ENCODE measurements at places on chromosomes 3 and 15.

DNA sequence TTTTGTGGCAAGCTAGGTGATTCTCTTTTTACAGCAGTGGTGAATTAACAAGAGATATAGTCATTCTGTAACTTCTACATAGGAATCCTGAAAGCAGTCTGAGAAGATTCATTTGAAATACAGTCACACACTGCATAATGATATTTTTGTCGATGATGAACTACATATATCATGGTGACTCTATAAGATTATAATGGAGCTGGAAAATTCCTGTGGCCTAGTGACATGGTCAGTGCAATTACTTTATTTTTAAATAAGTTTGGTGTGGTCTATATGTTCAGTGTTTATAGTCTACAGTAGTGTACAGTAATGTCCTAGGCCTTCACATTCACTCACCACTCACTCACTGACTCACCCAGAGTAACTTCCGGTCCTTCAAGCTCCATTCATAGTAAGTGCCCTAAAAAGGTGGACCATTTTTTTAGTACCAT, 511.4 kb upstream of the MCTP2 start:
- no peak for DNase-seq

GRCh38 chr3:139421040-139421439, 31.6 kb upstream of the COPB2 start:
- no peak for DNase-seq

DNA sequence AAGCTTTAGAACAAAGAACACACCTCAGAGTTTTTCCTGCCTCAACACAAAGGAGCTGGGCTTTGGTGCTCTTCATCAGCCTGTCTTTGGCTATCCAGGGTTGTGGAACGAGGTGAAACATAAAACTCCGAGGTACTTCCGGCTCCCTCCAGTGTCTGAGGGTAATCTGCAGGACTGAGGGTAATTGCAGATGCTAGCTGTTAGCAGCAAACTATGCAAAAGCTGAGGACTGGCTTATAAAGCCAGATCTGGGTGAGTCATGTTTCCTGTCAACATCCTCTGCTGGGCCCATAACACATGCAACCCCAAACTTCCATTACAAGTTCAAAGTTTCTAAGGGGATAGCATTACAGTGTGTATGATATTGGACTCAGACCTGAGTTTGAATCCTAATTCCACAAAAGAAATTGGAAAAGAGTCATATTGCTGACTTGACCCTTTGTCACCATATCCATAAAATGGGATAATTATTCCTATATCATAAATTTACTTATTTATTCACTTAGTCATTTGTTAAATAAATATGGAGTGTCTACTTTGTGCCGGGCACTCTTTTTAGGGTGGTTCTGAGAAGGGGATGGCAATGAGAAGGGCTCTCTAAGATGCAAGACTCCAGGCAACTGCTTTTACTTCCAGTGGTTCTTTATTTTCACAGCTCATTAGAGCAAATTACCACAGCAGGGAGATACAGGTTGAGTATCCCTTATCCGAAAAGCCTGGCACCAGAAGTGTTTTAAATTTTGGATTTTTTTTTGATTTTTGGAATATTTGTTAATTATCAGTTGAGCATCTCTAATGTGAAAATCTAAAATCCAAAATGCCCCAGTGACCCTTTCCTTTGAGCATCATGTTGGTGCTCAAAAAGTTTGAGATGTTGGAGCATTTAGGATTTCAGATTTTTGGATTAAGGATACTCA, 9.5 kb upstream of the TRIM69 start:
- DNase-seq, result peak; percentile 73

DNA sequence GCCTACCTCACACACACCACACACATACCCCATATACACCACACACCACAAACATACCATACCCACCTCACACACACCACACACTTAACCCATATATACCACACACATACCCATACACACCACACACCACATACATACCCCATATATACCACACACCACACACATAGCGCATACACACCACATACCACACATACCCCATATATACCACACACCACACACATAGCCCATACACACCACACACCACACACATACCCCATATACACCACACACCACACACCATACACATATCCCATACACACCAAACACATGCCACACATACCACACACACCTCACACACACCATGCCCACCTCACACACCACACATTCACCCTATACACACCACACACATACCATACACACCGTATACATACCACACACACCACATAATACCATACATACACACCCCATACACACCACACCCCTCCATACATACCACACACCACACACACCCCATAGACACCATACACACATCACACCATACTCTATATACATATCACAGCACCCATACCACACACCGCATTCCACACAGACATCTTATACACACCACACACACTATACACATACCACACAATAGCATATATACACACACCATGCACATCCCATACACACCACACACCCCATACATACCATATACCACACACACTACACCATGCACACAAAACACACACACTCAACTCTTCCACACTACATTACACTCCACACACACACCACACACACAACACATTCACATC, 29.5 kb downstream of the APBA2 start:
- no peak for DNase-seq

DNA sequence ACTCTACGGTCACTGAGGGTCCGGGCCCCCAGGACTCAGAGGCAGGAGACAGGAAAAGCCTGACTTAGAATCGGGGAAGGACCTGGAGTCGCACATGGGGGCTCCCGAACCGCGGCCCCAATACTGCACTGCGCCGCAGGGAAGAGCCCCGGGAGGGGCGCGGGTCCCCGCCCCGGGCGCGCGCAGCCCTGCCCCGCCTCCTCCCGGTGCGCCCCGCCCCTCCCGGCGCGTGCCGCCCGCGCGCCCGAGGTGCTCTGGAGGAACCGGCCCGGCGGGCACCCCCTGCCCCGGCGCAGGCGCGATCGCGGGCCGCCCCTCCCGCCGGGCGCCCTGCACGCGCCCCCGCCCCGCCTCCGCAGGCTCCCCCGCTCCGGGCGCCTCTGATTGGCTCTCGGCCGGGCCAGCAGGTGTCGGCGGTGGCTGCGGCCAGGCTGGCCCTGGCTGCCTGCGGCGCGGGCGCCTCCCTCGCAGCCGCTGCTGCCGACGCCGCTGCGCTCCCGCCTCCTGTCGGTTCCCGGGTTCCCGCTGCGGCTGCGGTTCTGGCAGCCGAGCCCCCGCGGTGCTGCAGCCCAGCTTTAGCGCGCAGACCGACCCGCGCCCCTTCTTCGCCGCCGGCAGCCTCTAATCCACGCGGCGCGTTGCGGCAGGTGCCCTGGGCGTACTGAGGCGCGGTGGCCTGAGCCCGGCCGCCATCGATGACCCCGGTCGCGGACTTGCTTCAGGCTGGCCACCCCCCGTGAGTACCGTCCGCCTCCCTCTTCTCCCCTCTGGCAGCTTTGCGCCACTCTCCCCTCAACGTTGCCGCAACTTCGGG, at the start of gene MYRIP:
Gene MYRIP (plus strand): TSS at position 429 of the 814 bp plus-strand sequence. CDS start 91,208 bp downstream, outside the sequence.
- peak; percentile 68 for DNase-seq

DNA sequence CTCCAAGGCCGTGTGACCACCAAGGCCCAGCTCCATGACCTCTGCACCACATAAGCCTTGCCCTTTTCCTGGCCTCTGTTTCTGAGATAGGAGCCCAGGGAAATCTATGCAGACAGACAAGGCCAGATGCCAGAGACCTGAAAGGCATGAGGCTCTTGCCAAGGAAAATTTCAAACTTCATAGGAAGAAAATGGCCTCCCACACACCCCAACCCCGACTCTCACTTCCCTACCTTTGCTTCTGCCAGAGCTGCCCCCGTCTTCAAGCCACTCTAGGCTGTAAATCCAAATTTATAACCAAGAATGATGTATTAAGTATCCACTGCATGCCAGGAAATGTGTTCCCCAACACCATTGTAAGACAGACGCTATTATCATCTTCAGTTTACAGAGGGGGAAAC, 65.5 kb upstream of the HRH1 start:
- no peak for DNase-seq

GRCh38 chr3:188239577-188239976, 85.6 kb downstream of the LPP start:
- DNase-seq, result no peak
